ENCODE measurements at places on chromosomes 16 and 17.

DNA sequence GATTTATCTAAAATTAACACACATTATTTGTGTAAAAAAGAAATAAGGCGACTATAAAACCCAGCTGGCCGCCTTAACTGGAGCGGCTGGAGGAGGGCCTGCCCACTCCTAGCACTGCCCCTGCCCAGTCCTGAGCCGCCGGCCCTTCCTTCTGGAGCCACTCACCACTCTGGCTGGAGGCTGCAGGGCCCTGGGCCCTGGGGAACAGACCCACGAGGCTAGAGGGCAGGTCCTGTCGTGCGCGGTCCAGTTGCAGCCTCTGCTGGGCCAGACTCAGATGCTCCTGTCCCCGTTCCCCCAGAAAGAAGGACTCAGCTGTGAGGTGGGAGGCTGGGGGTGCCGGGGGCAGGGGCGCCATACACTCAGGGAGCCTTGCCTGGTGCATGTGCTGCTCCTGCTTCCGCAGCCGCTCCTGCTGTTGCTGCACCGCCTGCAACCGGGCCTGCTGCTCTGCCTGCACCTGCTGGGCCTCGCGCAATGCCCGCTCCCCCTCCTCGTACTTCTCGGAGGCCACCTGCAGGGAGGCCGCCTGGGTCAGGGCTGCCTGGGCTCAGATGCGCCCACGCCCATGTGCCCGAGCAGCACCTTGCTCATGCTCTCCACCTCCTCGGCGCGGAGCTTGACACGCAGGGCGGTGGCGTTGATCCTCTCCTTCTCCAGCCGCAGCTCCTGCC lies 9.0 kb upstream of the MRPL38 start:
- no peak for DNase-seq

- DNase-seq, result no peak
These were observed 245 bp downstream of the TMEM256 start for GRCh38 chr17:7403727-7403976.

DNA sequence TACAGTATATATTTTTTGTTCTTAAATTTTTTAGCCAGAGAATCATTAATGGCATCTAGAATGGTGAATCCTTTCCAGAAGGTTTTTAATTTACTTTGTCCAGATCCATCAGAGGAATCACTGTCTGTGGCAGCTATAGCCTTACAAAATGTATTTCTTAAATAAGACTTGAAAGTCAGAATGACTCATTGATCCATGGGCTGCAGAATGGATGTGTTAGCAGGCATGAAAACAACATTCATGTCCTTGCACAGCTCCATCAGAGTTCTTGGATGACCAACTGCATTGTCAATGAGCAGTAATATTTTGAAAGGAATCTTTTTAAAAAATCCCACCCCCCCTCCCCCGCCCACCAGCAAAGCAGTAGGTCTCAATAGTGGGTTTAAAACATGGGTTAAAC lies 51.4 kb downstream of the CACNG1 start:
- no peak for DNase-seq

DNA sequence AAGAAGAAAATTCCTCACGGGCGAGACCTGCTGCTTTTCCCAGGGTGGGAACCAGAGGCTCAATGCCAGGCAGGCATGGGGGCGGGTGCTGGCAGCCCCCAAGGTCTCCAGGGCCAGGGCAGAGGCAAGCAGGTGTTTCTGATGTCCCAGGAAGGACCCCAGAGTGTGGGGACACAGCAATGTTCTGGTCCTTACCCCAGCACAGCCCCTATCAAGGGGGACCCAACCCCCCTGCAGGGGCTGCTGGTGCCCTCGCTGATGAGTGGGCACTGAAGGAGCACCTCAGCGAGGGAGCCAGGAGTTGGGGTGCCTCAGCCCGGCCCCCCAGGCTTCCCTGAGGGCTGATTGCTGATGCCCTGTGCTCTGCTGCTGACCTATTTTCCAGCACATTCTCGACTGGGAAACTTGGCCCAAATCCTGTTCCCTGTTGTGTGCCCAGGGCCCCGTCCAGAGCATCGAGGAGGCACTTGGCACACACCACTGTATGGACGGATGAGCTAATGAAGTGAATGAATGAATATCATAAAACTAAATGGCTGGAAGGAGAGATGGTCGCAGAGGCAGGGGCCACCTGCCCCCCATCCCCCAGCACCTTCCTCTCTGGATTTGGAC lies 2.8 kb downstream of the DBNDD1 start:
- DNase-seq, result no peak

All from CD4-positive, alpha-beta T cell treated with Interleukin-4 for 1 hour (primary cell).